ENCODE measurements at places on chromosomes 3 and 15.

DNA sequence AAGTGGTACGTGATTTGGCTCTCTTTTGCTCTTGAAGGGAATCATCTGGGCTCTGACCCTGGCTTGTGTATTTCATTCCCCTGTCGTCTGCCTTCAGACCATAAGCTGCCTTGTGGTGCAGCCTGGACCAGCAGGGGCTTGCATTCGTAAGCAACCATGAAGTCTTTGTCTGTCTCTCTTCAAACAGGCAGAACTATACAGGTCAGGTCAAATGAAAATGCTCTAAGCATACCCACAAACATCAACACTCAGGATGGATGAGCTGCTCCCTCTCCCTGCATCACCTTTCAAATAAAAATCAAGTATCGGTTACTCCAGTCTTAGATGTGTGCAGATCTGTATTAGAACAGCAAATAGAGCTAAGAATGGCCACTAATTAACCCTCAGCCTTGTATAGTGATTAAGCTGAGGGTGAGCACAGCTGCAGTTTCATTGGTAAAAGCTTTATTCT is 268.6 kb upstream of the UBE2E1 start:
- no peak for DNase-seq

DNA sequence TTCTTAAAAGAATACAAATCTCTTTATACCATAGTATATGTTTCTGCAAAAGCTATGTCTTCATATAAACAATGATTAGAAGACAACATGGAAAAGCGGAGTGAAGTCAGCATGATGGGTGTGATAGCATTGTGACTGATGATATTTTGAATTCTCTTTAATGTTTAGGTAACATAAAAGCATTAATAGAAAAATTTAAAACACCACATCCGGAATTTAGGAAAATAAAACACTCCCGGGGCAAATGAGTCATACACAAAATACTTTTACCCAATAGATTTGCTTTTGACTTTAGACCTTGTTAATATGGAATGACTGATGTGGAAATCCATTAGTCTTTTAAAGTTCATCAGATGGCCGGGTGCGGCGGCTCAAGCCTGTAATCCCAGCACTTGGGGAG is 134.7 kb downstream of the P3H2 start:
- DNase-seq, result no peak

- DNase-seq, result no peak
Measured at GRCh38 chr3:157094751-157095480, 65.0 kb downstream of the CCNL1 start.

DNA sequence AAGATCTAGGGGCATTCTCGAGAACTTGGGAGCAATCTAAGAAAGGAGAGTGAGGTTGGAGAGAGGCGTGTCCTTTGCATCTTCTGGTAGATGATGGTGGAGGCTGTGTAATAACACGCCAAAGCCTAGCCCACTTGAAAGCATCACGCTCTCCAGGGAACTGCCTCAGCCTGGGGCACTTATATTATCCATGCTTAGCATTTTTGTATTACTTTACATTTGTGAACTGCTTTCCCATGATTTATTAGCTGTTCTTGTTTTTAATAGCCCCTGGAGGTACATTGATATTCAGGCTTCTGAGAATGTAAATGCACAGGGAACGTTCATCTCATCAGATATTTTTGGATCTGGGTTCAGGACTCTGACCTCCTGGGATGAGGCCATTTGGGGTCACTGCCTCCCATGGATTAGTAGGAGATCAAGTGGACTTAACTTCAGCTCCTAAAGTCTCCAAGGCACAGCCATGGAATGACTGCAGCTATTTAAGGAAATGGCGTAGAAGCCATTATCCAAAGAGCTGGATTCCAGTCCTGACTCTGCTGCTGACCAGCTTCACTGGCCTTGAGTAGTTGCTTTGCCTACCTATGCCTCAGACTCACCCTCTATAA is 124.9 kb downstream of the LPP start:
- no peak for DNase-seq

- DNase-seq, result no peak
Measured at GRCh38 chr15:99413955-99414754, 151.6 kb upstream of the MEF2A start.

DNA sequence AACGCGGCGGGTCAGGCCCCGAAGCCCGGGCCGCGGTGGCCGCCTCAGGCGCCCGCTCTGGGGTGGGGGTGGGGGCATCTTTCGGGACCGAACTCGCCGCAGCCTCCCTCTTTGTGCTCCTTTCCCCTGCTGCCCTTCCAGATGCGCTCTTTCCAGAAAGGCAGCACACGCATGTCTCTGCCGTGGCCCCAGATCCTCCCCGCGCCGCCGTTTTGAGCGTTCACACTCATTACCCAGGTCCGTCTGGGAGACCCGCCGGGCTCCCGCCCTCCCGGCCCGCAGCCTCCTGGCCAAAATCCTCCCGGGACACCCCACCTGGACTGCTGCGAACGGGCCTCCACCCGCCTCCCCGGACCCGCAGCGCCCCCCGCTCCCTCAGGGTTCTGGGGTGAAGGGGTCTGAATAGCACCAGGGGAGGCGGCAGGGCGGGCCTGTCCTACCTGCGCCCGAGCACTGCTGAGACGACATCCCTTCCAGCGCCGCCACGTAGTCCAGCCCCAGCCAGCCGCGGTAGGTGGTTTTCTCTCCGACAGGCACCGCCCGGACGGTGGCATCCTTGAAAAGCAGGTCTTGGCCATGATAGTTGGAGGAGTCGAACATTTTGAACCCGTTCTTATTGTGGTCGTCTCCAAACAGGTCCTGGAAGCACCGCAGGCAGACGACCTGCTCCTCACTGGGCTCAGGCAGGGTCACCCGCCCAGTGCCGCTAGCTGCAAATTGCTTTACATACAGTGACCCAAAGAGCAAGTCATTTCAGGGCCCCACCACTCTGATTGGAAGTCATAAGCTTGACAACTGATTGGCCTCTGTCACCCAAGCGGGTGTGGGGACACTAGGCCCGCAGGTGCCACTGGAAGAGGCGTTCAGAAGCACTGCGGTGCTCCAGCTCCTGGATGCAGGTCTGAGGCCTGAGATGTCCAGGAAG is 25.9 kb downstream of the MELTF start:
- DNase-seq, result no peak

DNA sequence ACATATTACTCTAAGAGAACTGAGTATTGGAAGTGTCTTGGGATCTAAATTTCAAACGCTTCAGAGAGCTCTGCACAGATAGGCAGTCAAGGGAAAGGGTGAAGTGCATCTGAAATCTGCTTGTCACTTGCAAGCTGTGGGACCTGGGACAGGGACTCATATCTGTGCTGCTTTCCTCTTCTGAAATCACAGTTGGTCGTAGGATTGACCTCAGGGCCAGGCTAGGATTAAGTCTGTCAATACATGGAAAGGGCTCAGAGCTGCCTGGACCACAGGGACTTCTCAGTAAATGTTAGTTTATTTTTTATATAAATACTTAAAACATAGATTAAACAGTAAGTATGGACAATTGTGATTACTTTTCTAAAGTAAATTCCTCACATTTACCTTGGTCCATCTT is 74.7 kb upstream of the CMTM7 start:
- DNase-seq, result no peak

DNA sequence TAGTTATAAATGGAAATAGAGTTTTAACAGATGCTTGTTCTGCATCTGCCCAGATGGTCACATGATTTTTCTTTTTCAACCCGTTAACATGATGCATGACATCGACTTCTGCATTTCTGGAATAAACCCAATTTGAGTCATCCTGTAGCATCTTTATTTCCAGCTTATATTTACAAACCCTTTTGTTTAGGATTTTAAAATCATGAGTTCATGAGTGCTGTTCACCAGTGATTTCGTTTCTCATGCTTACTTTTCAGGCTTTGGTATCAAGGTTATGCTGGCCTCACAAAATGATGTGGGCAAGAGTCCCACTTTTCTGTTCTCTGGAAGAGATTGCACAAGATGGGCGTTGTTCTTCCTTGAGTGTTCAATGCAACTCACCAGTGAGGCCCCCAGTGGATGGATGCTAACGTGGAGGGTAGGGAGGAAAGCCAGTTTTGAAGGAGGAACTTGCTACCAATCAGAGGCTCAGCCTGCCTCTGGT is 5.2 kb downstream of the HRH1 start:
- no peak for DNase-seq

- DNase-seq, result no peak
Measured at GRCh38 chr3:99747915-99748314, 69.7 kb upstream of the CMSS1 start.

- no peak for DNase-seq
Measured at GRCh38 chr3:33940736-33941135, 142.3 kb downstream of the PDCD6IP start.

GRCh38 chr3:119098003-119098402 is 48.0 kb upstream of the TEX55 start:
- no peak for DNase-seq

DNA sequence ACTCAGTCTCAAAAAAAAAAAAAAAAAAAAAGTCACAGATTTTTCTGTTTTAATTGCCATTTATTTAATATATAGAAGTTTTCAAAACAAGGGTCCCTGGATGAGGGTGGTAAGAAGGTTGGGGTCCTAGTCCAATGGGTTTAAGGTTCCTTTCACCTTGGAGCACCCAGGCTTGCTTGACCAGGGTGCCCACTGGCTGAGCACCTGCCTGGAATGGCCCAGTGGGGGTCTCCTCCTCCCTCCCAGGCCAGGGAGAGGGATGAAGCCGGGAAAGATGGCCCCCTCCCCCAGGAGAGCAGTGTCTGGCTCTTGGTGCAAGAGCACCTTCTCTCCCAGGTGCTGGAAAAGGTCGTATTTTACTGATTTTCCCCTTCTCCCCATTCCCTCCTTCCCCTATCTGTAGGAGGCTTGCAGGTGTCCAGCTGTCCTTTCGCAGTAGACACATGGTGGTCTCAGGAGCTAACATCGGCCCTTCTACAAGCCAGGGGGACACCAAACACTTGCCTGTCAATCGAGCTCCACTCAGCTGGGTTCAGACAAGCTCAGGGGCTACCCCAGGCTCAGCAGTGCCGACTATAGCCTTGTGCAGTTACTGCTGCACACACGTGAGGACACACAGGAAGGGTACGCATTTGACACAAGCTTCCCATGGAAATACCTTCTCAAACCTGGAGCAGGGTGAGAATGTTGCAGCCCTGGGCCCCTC is 112.3 kb upstream of the KLF13 start:
- DNase-seq, result no peak

GRCh38 chr3:122942937-122943827 is 84.4 kb downstream of the SEMA5B start:
- DNase-seq, result no peak

GRCh38 chr3:124396339-124396950 is 333.8 kb upstream of the UMPS start:
- no peak for DNase-seq

DNA sequence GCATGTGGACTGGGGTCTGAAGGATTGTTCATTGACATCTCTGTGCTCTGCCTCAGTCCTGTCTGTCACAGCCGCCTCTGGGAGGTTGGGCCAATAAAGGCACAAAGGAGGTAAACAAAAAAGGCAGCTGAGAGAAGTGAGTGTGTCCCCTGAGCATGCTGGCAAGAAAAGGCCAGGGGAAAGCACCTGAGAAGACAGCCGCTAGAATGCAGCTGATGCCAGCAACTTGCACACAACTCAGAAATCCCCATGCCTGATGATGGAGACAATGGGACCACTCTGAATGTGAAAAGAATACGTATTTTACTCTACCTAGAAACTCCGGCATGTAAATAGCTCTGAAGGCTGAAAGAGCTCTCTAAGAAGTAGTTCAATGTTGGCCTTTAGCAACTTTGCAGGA is 118.7 kb downstream of the KCNH8 start:
- DNase-seq, result no peak

- DNase-seq, result no peak
Measured at GRCh38 chr3:89740881-89741177, 633.4 kb downstream of the EPHA3 start.

DNA sequence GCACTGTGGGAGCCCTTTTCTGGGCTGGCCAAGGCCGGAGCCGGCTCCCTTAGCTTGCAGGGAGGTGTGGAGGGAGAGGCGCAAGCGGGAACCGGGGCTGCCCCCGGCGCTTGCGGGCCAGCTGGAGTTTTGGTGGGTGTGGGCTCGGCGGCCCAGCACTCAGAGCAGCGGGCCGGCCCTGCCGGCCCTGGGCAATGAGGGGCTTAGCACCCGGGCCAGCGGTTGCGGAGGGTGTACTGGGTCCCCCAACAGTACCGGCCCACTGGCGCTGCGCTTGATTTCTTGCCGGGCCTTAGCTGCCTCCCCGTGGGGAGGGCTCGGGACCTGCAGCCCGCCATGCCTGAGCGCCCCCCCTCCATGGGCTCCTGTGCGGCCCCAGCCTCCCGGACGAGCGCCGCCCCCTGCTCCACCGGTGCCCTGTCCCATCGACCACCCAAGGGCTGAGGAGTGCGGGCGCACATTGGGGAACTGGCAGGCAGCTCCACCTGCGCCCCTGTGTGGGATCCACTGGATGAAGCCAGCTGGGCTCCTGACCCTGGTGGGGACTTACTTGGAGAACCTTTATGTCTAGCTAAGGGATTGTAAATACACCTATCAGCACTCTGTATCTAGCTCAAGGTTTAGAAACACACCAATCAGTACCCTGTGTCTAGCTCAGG is 707.7 kb downstream of the GRM7 start:
- no peak for DNase-seq

DNA sequence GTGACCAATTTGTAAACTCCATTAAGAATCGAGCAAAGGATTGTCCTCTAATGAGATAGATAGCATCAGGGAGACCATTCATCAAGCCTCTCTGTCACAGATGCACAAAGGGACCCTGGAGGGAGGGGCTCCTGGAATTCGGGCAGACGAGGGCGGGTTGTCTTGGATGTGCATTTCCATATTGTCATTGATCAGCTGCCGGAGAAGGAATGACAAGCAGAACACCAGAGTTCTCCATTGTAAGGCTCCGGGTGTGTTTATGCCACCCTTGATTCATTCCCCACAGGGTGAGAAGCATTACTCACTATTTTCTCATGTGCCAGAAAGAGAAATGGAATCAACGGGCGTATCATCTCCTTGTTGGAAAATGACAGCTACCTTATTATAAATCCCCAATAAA is 167.5 kb downstream of the EBLN2 start:
- DNase-seq, result no peak

DNA sequence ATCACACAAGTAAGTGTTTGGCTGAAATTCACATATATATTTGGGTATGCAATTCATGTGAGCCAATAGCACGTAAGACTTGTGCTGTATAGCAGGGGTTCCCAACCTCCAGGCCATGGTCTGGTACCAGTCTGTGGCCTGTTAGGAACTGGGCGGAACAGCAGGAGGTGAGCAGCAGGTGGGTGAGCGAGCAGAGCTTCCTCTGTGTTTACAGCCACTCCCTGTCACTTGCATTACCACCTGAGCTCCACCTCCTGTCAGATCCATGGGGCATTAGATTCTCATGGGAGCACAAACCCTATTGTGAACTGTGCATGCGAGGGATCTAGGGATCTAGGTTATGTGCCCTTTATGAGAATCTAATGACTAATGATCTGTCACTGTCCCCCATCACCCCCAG is 59.7 kb downstream of the MAP3K13 start:
- DNase-seq, result no peak

- DNase-seq, result no peak
Measured at GRCh38 chr3:59189526-59189925, 139.7 kb upstream of the CFAP20DC start.

GRCh38 chr15:39558421-39558820 is 22.5 kb upstream of the THBS1 start:
- no peak for DNase-seq

Measured in GDM1 (cell line).